ENCODE measurements at places on chromosomes 11 and 22.

- DNase-seq, result no peak
These were observed 9.7 kb upstream of the APOL4 start for GRCh38 chr22:36211237-36211861.

GRCh38 chr11:89490981-89491690 lies at the start of gene NOX4:
Gene NOX4, minus strand, starts transcription at chr11:89491375. Its CDS starts 129 bp downstream, at chr11:89491246.
- no peak for DNase-seq

GRCh38 chr11:68302670-68303069 lies 9.7 kb upstream of the LRP5 start:
- no peak for DNase-seq

GRCh38 chr11:95035316-95035715 lies 10.3 kb downstream of the KDM4E start:
- DNase-seq, result no peak

DNA sequence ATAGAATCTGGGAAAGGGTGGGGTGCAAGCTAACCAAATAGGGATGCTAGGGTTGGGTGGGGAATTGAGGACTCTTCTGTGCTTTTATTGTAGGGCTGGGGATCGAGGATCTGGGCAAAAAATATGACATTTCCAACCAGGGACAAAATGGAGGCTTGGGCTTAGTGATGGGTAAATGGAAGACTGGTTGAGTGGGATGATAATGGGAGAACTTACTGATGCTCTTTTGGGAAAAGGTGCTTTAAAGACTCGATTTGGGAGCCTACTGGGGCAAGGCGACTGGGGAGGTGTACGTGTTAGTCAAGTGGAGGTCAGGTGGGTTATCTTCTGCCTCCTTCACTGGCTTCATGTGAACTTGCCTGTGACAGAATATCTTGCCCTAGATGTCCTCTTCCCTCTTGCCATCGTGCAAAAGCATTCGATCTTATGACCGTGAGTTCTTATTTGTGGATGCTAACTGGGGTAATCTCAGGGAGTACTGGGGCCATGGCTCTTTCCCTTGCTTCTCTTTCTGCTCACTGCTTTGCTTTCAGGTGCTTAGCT lies 10.4 kb upstream of the RBM4 start:
- no peak for DNase-seq

DNA sequence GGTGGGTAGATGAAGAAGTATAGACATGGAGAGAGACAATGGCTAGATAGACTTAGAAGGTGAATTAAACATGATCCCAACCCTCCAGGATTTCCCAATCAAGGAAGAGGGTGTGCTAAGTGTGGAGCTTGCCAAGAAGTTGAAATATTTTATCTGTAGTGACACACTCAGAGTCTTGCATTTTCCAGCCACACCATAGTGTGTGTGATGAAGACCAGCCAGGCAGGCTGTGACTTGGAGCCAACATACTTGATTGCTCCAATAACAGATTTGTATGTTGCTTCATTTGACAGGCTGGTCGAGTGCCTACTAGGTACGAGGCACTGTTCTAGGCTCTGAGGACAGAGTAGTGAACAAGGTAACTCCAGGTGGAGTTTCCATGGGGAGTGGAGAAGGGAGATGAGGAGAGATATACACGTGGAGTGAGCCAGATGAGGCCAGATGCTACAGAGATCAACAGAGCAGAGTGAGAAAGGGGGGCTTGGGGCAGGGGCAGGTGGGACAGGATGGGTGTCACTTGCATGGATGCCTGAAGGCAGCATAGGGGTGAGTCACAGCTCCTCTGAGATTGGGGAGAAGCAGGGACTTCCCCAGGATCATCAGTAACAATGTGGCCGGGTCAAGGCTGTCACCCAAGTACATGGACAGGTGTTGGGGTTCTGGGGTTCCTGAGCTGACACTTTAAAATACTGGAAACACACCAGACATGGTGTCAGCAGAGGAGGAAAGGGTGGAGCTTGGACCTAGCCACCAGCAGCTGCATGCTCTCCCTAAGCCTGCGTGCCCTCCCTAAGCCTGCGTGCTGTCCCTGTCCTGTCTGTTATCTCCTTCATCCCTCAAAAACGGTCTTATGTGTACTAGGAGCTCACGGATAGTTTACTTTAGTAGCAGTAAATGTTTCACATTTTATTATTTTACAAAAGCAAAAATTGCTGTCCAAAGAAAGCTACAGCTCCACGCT lies 23.6 kb downstream of the PDGFB start:
- no peak for DNase-seq

DNA sequence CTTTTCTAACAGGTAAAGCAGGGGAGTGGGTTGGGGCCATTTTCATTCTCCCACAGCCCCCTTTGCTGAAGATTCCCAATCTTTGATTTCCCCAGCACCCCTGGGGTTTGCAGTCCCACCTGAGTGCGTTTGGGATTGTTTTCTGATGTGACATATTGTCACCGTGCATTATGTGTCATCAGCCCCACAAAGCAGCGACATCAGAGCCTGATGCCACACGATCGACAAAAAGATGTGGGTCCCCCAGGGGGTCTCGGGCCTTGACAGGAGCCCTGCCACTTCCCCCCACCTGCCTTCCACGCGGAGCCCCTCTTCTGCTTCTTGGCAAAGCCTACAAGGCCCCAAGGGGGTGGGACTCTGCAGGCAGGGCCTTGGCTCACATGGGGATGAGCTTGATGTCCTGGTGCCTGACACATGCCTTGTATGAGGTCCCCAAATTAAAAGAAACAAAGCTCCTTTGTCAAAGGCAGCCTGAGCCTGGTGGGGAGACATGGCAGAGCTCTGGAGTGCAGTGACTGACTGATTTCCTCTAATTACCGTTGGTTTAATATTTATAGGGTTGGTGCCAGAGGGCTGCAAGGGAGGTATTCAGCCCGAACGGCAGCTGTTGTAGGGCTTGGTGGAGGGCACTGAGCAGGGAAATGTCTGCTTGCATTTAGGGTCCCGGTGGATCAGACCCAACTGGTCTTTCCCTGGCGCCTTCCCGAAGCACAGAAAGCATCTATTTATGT lies 149.2 kb downstream of the MIAT start:
- no peak for DNase-seq

- DNase-seq, result no peak
These were observed 30.3 kb downstream of the TPCN2 start for GRCh38 chr11:69078930-69079605.

DNA sequence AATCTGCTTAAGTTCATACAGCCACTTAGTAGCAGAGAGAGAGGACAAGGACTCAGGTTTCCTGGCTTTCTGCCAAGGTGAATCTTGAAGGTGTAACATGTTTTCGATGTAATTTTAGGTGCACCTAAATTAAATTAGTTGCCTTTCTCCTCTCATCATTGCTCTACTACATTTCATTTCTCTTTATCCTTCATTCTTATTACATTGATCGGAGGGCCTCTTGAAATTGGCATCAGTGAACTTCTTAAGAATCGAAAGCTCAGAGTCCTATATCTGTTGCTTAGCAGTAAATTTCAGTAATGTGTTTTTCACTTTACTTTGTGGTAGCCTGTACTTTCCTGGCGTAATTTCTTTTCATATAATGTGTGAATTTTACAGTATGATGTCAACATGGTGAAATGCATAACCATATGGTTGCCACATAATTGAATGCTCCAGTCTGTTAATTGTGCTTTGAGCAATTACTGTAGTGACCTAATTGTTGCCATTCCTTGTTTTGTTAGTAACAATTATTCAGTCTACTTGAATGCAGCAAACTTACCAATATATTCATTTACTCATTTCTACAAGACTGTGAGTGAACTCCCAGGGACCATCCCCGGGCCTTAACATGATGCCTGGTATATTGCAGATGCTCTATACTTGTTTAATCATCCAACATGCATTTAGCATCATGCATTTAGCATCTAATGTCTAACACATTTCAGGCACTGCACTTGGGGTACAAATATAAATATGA lies 138.1 kb downstream of the MAML2 start:
- DNase-seq, result no peak

- peak; percentile 49 for DNase-seq
These were observed 1.2 kb downstream of the MSANTD2 start for GRCh38 chr11:124798991-124799347.

DNA sequence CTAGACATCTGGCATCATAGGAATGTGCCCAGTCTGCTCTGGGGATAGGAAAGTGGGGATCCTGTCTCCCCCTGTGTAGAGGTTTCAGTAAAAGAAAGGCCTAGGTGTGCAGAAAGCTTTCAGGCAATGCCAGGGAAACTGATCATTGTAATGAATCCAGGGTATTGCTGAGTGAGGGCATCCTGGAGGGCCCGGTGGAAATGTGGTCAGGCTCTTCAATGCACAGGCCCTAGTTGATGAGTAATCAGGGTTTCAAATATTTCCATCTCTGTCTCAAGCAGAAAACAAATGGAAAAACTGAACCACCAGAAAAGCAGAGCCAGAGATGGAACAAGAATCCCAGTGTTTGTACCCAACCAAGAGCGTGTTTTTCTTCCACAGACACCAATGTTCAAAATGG lies 2.0 kb downstream of the CD3E start:
- no peak for DNase-seq

GRCh38 chr22:36505998-36506635 lies 723 bp downstream of the FOXRED2 start:
- DNase-seq, result no peak

- DNase-seq, result no peak
These were observed 1.4 kb upstream of the ABCC8 start for GRCh38 chr11:17478070-17478469.

- DNase-seq, result peak; percentile 59
These were observed 1089.3 kb downstream of the FAM181B start for GRCh38 chr11:81644239-81644840.

GRCh38 chr11:102760344-102761035 lies 19.9 kb downstream of the MMP10 start:
- no peak for DNase-seq

DNA sequence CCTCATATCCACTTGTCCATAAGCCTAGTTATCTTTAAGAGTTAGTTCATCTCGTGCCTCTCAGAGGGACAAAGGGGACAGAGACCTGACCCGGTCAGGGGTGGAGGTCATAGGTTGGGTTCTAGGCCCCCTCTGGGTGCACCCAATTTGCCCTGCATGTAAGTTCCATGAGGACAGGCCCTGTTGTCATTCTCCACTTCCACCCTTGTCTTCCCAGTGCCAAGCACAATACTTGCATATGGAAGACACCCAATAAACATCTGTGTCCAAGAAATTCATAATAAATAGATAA lies 1.3 kb upstream of the YIF1A start:
- no peak for DNase-seq

GRCh38 chr22:42724062-42724461 lies 3.4 kb upstream of the A4GALT start:
- no peak for DNase-seq

GRCh38 chr11:102622258-102622657 lies 2.9 kb downstream of the MMP20 start:
- DNase-seq, result no peak

DNA sequence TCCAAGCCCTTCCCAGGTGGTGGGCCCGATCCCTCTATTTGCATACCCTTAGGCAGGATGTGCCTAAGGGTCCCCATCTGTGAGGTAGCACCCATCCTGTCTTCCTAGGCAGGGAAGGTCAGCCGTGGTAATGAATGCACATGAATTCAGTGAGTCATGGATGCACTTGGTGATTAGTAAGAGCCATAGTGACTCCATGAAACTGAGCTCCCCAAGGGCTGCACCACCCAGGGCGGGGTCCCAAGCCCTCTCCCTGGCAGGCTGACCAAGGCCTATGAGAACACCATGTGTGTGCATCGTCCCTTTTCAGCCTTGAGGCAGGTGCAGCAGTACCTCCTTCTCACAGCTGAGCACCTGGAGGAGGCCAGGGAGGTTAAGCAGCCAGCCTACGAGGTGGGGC lies 15.6 kb upstream of the SUSD2 start:
- no peak for DNase-seq

DNA sequence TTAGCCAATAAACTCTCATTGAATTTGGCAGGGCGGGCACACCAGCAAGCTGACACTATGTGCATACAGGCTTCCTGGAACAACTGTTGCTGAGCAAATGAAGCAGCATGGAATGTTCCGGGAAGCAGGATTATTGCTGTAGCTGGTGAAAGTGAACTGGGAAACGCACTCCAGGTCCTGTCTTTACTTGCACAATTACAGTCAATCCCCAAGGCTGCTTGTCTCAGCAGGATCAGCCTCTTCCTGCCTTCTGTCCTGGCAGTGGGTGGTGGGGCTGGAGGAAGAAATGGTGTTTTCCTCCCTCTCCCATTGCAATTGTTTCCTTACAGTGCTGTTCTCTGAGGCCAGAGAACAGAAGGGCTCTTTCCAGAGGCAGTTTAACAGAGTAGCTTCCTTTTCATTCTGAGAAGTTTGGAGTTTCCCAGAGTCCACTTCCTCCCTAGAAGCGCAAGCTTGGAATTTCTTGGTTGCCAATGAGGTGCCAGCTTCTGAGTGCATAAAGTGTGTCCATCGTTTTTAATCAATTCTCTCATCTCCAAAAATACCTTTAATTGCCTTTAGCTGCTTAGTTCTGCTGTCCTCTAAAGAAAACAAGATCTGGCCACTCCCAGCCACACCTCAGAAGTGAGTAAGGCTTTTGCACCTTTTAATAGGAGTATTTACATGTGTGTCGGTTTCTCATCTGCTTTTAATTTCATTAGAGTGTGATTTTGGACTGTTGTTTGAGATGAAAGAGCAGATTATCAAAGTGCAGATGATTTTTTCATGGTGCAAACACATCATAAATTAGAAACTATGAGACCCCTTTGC lies 19.9 kb downstream of the CD44 start:
- DNase-seq, result no peak

DNA sequence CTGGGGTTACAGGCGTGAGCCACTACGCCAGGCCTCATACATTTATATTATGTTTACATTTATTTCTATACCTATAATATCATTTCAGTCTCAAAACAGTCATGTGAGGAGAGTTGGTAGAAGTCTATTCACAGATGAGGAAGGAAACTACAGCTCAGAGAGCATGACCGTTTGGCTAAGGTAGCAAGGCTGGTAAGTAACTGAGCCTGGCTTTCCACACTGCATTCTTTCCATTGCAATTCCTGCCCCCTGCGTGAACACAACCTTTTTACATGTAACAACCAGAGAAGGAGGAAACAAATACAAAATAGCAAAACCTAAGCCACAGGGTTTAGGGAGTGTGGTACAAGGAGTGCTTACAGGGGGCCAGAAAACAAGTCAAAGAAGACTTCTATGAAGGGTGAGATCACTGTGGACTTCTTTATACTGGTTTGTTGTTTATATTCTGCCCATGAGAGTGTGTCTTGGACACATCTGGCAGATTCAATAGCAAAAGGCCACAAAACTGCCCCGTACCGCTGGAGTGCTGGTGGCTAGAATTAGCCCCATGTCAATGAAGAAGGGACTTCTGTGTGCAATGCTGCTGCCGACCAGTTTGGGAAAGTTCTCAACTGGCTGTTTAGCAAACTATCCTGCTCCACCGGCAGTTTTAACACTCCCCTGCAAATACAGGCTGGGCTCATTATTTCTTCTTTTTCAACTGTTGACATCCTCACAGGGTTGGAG lies 19.0 kb downstream of the MICAL3 start:
- no peak for DNase-seq

GRCh38 chr11:65712633-65713076 lies 603 bp downstream of the KAT5 start:
- no peak for DNase-seq

GRCh38 chr11:78039391-78039918 lies 16.4 kb upstream of the KCTD14 start:
- no peak for DNase-seq

- DNase-seq, result no peak
These were observed 20.1 kb upstream of the SMIM35 start for GRCh38 chr11:118106789-118107335.

- no peak for DNase-seq
These were observed 73.3 kb downstream of the TRIM44 start for GRCh38 chr11:35735903-35736302.

- no peak for DNase-seq
These were observed 371.3 kb downstream of the TENM4 start for GRCh38 chr11:79069504-79069903.
